ENCODE measurements at places on chromosomes 11 and 22. TPM values are rescaled to one million over a fixed set of nuclear protein-coding genes. Genes with fewer than 3 reads are reported as not detected.

KRTAP5-2 gene
- not detected for total RNA-seq

PHF21B gene
- total RNA-seq = not detected

ZBTB3 gene
- 13.6 TPM for total RNA-seq

DEPDC7 gene
- total RNA-seq = 5.1 TPM

Measured in regular cardiac myocyte (primary cell).